ENCODE measurements at places on chromosomes 1 and 21.

GRCh38 chr21:36542312-36543101 lies 62.6 kb upstream of the CLDN14 start:
- DNase-seq: no peak

DNA sequence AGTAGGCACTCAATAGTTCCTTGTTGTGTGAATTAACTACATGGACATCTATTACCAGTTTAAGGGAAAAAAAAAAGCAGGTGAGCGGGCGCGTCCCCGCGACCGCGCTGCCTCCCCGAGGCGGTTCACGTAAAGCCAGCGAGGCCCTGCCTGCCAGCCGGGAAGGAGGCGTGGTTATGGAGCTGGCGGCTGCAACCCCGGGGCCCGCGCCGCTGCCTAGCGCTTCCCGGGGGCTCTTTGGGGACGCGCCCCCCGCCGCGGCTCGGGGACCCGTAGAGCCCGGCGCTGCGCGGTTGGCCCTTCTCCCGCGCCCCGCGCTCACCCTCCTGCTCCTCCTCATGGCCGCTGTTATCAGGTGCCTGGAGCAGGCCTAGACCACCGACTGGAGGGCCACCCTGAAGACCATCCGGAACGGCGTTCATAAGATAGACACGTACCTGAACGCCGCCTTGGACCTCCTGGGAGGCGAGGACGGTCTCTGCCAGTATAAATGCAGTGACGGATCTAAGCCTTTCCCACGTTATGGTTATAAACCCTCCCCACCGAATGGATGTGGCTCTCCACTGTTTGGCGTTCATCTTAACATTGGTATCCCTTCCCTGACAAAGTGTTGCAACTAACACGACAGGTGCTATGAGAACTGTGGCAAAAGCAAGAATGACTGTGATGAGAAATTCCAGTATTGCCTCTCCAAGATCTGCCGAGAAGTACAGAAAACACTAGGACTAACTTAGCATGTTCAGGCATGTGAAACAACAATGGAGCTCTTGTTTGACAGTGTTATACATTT lies 2.6 kb upstream of the CC2D1B start:
- peak; percentile 57 for DNase-seq

- no peak for DNase-seq
These were observed 401.5 kb downstream of the PTPRC start for GRCh38 chr1:199040076-199040905.

DNA sequence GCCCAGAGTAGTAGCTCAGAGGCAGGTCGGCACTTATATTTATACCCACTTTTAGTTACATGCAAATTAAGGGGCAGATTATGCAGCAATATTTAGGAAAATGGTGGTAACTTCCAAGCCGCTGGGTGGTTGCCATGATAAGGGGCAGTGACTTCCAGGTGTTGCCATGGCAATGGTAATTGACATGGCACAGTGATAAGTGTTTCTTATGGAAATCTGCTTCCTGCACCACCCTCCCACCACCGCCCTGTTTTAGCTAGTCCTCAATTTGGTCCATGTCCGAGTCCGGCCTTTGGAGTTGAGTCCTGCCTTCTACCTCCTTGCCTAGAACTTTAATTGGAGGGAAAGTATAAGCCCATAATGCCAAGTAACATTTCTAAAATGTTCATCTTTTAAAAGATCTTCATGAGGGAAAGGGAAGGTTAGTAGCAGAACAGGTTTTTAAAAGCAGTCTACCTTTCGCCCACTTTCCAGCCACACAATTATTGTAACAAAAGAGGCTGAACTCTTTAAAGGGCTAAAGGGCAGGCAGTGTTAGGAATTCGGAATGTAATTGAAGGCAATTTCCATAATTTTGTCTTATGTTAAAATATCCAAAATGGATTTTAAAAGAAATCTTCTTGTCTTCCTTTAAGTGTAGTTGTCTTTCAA lies 21.7 kb downstream of the ZBTB8B start:
- no peak for DNase-seq

- no peak for DNase-seq
These were observed 65.6 kb downstream of the GRIK3 start for GRCh38 chr1:36968730-36969129.

GRCh38 chr1:153347856-153348255 lies 785 bp downstream of the PGLYRP4 start:
- DNase-seq: no peak

- no peak for DNase-seq
These were observed 115.7 kb upstream of the UBE2U start for GRCh38 chr1:64087768-64088167.

GRCh38 chr1:41500781-41501518 lies 16.5 kb upstream of the EDN2 start:
- DNase-seq: no peak

GRCh38 chr1:204340081-204340889 lies 19.4 kb downstream of the PLEKHA6 start:
- DNase-seq: no peak

GRCh38 chr1:94418664-94419655 lies 771 bp downstream of the ABCD3 start:
- peak; percentile 35 for DNase-seq

DNA sequence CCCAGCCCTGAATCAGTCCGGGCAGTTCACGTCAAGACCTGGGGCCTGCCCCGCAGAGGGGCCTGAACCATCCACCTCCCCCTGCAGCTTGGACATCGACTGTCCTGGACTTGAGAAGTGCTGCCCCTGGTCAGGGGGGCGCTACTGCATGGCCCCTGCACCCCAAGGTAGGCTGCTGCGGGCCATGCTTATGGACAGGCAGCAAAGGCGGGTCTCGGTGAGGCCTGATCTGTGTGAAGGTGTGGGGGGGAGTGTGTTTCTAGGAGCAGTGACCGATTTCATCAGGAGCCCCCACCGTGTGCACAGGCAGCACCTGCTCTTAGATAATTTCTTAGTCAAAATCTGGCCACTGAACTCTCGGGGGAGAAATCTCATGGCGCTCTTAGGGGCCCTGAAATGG lies 13.0 kb downstream of the UMODL1 start:
- DNase-seq: no peak

Measured in frontal cortex (tissue), 4 donors.